Activated CD8-positive, alpha-beta memory T cell treated with anti-CD3 and anti-CD28 coated beads, Interleukin-2, amount 10 ng/mL, durations not matched to agents 7 days and 5 days (primary cell): ENCODE measurements at places on chromosomes 5 and 9. TPM values are rescaled to one million over a fixed set of nuclear protein-coding genes. Genes with fewer than 3 reads are reported as not detected.

The AGXT2 gene
- not detected for total RNA-seq

The MRPL50 gene
- 10.5 TPM for total RNA-seq

DNA sequence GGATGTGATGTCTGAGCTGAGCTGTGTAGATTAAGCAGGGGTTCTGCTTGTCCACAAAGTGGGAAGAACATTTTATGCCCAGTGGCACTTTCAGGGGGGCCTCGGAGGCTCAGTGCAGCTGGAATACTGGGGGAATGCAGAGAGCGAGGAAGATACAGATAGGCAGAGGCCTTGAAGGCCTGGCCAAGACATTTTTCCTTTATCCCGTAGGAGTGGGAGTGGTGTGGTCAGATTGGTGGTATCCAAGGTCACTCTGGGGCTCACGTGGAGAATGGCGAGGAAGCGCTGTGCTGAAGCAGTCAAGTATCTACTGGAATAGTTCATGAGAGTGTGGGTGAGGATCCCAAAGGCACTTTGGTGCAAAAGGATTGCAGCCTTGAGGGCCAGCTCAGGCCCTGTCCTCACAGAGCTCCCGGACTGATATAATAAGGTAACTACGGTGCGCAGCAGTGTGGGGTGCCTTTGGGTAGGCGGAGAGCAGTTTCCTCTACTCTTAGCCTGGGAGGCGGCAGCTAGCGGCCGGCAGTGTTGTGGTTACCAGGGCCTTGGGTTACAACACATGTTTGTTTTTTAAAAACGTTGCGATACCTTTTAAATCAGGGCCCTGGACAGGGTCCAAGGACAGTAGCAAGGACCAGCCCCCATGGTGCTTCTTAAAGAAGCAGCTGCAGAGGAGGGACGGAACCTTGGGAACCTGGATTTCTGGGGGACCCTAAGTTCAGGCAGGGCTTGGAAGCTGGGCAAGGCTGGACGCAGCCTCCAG is 10.8 kb upstream of the CCDC69 start:
- peaks cover 35% of the 10 kb centered on the region for H3K4me1 ChIP-seq
- H3K27me3 ChIP-seq: no peaks in the 10 kb centered on the region
- H3K4me3 ChIP-seq: no peak overlapping the region
- peak overlapping the region; percentile 34 for H3K27ac ChIP-seq
- no peaks in the 10 kb centered on the region for H3K36me3 ChIP-seq

DNA sequence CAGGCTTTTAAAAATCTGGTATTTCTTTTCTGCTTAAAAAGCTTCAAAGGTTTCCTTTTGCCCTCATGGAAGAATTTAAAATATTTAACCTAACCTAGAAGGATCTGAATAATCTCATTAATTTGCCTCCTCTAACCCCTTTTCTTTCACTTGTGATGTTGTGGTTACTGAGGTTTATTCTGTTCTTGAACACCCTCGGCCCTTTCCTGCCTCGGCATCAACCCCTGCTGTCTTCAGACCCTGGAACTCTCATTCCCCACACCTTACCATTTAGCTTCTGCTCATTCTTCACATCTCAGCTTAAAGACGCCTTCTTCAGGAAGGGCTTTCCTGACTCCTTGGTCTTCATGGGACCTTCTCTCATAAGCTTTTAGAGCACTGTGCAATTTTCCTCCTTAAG is 131.4 kb upstream of the MAN2A1 start:
- peaks cover 3% of the 10 kb centered on the region for H3K27me3 ChIP-seq
- peaks cover 6% of the 10 kb centered on the region for H3K4me1 ChIP-seq
- no peaks in the 10 kb centered on the region for H3K36me3 ChIP-seq
- DNase-seq: no peak
- no peak overlapping the region for H3K4me3 ChIP-seq
- H3K27ac ChIP-seq: no peak overlapping the region

The MORN5 gene
- total RNA-seq: not detected

- H3K36me3 ChIP-seq: no peaks in the 10 kb centered on the region
- H3K4me1 ChIP-seq: peaks cover 7% of the 10 kb centered on the region
- peak; percentile 68 for DNase-seq
- no peak overlapping the region for H3K27ac ChIP-seq
- peaks cover 14% of the 10 kb centered on the region for H3K27me3 ChIP-seq
Observed at GRCh38 chr9:131776473-131776872, 36.6 kb upstream of the RAPGEF1 start.

- peak overlapping the region; percentile 46 for H3K27ac ChIP-seq
- H3K4me1 ChIP-seq: peaks cover 50% of the 10 kb centered on the region
Observed at GRCh38 chr5:134000696-134001453, 3.9 kb downstream of the VDAC1 start.

The PRRT1B gene
- not detected for total RNA-seq

- H3K27me3 ChIP-seq: no peaks in the 10 kb centered on the region
- peaks cover 18% of the 10 kb centered on the region for H3K36me3 ChIP-seq
- H3K4me1 ChIP-seq: peaks cover 76% of the 10 kb centered on the region
- no peak for DNase-seq
Observed at GRCh38 chr5:111251921-111252320, 27.7 kb downstream of the CAMK4 start.

The ORM2 gene
- not detected for total RNA-seq

DNA sequence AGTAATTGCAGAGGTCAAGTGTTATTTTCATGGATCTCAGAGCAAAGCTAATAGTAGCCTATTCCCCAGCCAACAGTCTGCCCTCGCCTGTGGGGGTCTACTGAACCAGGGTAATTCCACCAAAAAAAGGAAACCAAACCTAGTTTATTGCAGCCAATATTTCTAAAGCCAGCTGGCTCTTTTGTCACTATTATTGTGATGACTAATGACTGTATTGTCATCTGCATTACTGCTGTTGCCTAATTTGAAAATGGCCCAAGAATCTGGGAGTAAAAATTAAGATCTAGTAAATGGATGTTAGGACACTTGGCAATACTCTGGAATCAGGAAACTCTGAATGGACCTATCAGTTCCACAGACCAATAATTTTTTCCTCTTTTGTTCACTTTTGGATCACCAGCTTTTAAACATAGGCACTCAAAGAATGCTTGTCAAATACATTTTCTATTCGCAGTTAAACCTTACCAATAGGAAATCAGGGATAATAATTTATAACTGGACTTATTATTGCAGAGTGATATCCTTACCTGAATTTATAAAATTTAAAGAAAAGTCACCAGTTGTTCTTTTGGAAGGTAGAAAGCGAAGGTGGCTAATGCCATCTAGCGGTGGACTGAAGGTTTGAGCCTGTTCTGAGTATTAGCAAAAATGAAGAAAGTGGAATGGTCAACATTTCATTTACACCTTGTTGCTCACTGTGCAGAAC is 69.2 kb downstream of the SYK start:
- peaks cover 32% of the 10 kb centered on the region for H3K27me3 ChIP-seq
- no peaks in the 10 kb centered on the region for H3K4me1 ChIP-seq
- no peak overlapping the region for H3K27ac ChIP-seq
- H3K36me3 ChIP-seq: no peaks in the 10 kb centered on the region

- no peaks in the 10 kb centered on the region for H3K4me1 ChIP-seq
- peaks cover 24% of the 10 kb centered on the region for H3K27me3 ChIP-seq
- H3K36me3 ChIP-seq: no peaks in the 10 kb centered on the region
- H3K4me3 ChIP-seq: no peak overlapping the region
- no peak overlapping the region for H3K27ac ChIP-seq
- DNase-seq: no peak
Observed at GRCh38 chr5:77322406-77322805, 111.9 kb downstream of the PDE8B start.

The LCN12 gene
- 0.68 TPM for total RNA-seq

The STPG3 gene
- not detected for total RNA-seq

DNA sequence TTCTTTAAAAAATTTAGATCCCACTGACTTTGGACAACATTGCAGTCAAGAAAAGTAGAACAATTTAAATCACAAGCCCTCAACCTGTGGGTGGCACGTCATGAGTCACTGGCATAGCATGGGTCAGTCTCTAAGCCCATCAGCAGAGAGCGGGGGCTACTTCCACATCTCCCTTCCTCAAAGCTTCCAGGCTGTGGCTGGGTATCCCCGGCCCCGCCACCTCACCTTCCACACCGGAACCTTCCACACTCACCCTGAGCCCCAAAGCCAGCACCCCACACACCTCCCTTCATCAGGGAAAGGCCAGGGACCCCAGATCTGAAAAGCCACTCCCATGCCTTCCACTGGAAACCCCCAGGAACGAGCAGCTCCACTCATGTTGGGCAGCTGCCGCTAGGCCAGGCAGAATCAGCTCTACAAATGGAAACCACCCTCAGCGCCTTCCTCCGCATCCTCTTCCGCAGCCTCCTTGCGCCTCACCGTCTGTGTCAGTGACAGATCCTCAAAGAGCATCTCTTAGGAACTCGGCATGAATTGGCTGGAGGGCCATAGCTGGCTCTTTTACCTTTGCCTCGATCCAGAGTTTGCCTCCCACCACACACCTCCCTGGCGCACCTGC is 156.5 kb downstream of the ERCC6L2 start:
- peaks cover 9% of the 10 kb centered on the region for H3K36me3 ChIP-seq
- DNase-seq: no peak
- peaks cover 18% of the 10 kb centered on the region for H3K27me3 ChIP-seq
- H3K4me1 ChIP-seq: peaks cover 6% of the 10 kb centered on the region
- H3K4me3 ChIP-seq: no peak overlapping the region

The SUSD1 gene
- total RNA-seq: 21.2 TPM

- H3K4me1 ChIP-seq: peaks cover 4% of the 10 kb centered on the region
- no peaks in the 10 kb centered on the region for H3K36me3 ChIP-seq
- H3K27me3 ChIP-seq: peaks cover 14% of the 10 kb centered on the region
- no peak for DNase-seq
- H3K4me3 ChIP-seq: no peak overlapping the region
Observed at GRCh38 chr5:67366691-67367395, 170.2 kb upstream of the CD180 start.

The COL23A1 gene
- total RNA-seq: 0.19 TPM

DNA sequence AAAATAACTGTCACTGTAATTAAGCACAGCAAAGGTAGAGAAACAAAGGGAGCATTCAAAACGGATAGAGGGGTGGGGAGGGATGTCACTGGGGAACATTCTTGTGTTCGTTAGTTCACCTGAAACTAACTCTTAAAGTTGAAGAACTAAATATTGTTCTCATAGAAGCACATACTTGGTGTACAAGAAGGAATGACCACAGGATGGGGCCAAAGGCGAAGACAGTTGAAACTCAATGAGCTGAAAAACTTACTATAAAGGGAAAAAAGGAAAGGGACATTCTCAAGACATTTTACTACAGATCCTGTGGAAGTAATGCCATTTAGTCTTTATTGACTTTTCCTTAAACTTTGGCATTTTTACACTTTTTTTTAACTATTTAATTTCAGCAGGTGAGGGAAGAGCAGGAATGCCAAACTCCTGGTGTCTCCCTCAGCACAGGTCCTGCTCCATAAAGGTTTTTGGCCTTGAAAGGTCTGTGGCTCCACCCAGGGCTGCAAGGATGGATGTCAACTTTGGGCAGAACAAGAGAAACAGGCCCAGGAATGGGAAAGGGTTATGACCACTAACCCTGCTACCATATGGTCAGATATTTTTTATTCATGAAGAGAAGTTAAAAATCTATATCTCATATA is 197.6 kb upstream of the RASA1 start:
- peaks cover 12% of the 10 kb centered on the region for H3K36me3 ChIP-seq
- H3K27ac ChIP-seq: peak overlapping the region; percentile 51
- DNase-seq: peak; percentile 43
- no peak overlapping the region for H3K4me3 ChIP-seq

- peaks cover 1% of the 10 kb centered on the region for H3K36me3 ChIP-seq
- no peaks in the 10 kb centered on the region for H3K4me1 ChIP-seq
- DNase-seq: no peak
- H3K27ac ChIP-seq: no peak overlapping the region
- H3K27me3 ChIP-seq: no peaks in the 10 kb centered on the region
- H3K4me3 ChIP-seq: no peak overlapping the region
Observed at GRCh38 chr9:117076571-117077290, 338.1 kb downstream of the ASTN2 start.

GRCh38 chr5:66518753-66519152 is 77.4 kb upstream of the MAST4 start:
- H3K27ac ChIP-seq: no peak overlapping the region
- H3K4me1 ChIP-seq: no peaks in the 10 kb centered on the region
- no peak overlapping the region for H3K4me3 ChIP-seq
- no peak for DNase-seq
- peaks cover 2% of the 10 kb centered on the region for H3K27me3 ChIP-seq

The UBE2R2 gene
- total RNA-seq: 30.8 TPM

GRCh38 chr5:97471951-97472350 is 288.9 kb upstream of the RIOK2 start:
- no peak for DNase-seq
- no peak overlapping the region for H3K27ac ChIP-seq
- H3K4me3 ChIP-seq: no peak overlapping the region
- H3K27me3 ChIP-seq: no peaks in the 10 kb centered on the region

The IL5 gene
- 20.0 TPM for total RNA-seq

The PRDM9 gene
- not detected for total RNA-seq

The BRINP1 gene
- not detected for total RNA-seq

GRCh38 chr5:90014420-90014819 is 395.1 kb downstream of the CETN3 start:
- no peak for DNase-seq
- no peaks in the 10 kb centered on the region for H3K4me1 ChIP-seq
- H3K27ac ChIP-seq: no peak overlapping the region
- H3K27me3 ChIP-seq: no peaks in the 10 kb centered on the region

- no peak for DNase-seq
- no peaks in the 10 kb centered on the region for H3K36me3 ChIP-seq
- no peak overlapping the region for H3K4me3 ChIP-seq
- peaks cover 9% of the 10 kb centered on the region for H3K27me3 ChIP-seq
- no peak overlapping the region for H3K27ac ChIP-seq
Observed at GRCh38 chr5:171426680-171427079, 7.2 kb downstream of the FGF18 start.

DNA sequence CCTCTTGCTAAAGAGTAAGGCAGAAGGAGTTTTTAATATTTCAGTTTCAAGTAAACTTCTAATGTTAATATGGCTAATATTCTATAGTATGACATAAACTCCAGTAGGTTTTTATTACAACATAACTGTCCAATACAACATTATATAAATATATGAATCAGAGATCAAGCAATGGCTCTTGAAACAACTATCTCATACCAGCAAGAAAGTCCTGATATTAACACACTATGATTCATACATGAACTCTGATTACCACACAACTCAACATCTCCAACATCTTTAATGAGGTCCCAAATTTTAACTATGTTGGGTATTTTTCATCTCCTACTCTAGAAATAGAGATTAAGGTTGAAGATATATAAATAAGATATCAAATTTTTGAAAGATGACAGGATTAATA is 878.3 kb downstream of the TLE1 start:
- H3K27me3 ChIP-seq: no peaks in the 10 kb centered on the region
- no peak overlapping the region for H3K27ac ChIP-seq
- no peak overlapping the region for H3K4me3 ChIP-seq
- no peaks in the 10 kb centered on the region for H3K4me1 ChIP-seq
- DNase-seq: no peak
- H3K36me3 ChIP-seq: no peaks in the 10 kb centered on the region
